Left renal pelvis (tissue), 4 donors: ENCODE measurements at places on chromosomes 13 and 19. TPM values are rescaled to one million over a fixed set of nuclear protein-coding genes. Genes with fewer than 3 reads are reported as not detected.

Gene ZNF579
- polyA plus RNA-seq = 13.8 TPM

- DNase-seq = peak; percentile 36
Observed at GRCh38 chr13:95676105-95676761, 706 bp upstream of the DNAJC3 start.

- no peak for DNase-seq
Observed at GRCh38 chr13:89628567-89628966, 1718.9 kb upstream of the MIR17HG start.

DNA sequence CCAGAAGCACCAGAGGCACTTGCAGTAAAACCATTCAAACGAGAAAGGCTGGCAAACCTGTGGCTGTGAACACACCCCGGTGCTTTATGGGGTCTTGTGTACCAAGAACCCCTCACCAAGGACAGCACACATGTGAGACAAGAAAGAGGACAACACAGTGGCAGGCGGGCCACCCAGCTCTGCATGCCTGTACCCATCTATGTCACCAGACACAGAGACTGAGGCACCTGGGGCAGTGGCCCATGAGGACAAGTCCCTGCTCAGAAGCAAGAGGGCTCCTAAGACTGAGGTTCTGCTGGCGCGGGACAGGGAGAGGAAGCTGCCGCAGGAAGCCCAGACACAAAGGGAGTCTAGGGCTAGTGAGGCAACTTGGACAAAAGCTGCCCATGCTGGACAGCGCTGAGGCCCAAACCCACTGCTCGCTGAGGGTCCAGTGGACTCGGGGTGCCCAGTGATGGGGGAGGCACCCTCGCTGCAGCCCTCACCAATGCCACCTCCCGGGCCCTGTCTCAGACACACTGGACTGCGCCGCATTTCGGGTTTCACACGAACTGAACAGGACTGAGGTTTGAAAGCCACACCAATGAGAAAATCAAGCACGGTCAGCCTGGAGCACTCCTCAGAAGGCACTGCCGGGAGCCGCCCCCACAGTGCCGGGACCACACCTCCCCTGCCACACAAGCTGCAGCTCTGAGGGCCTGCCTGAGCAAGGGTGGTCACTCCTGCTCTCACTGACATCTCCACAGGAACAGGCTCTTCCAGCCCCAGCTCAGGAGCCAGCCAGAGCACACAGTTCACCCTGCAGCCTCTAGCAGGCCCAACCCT is 232.7 kb downstream of the TUBA3C start:
- no peak for DNase-seq

- DNase-seq = no peak
Observed at GRCh38 chr13:89740994-89741685, 1606.3 kb upstream of the MIR17HG start.

Gene TJP3
- polyA plus RNA-seq = 10.1 TPM

DNA sequence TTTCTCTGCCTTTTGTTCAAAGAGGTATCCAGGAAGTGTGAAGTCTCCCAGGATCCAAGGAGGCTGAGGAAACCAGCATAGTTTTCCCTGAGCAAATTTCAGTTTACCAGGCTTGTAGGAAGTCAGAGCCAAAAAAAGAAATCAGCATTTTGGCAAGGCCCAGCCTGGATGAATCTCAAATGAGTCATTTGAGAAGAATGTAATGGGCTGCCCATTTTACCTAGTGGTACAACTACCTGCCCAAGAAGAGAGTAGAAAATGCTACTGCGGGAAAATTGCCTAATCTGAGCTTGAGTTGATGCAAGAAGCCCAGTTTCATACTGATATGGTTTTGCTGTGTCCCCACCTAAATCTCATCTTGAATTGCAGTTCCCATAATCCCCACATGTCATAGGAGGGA is 284.1 kb upstream of the ZNF507 start:
- no peak for DNase-seq
